Aorta (tissue), 5 donors: ENCODE measurements at places on chromosomes 1 and 21. TPM values are rescaled to one million over a fixed set of nuclear protein-coding genes. Genes with fewer than 3 reads are reported as not detected.

DNA sequence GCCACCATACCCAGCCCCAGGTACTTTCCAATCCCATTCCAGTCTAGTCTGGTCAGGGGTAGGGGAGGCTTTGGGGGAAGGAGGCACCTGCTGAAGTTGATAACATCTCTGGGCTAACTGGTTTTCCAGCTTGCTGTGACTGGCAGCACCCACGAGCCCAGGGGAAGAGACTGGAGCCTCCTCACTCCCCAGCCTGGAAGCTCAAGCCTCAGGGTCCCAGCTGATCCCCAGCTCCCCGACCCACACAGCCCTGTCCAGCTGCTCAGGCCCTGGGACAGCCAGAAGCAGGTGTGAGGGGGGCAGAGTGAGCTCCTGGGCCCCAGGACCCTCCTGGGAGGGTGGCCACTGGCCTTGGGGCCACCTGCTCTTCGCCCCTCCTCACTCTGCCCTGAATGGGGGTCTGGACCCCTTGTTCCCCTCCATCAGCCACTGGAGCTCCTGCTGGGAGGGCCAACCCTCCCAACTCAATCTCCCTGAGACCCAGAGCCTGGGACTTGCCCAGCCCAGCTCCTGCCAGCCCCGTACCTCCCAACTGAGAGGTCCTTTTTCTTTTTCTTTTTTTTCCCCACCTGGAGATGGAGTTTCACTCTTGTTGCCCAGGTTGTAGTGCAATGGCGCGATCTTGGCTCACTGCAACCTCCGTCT is 23.5 kb upstream of the RNU1-4 start:
- no peaks in the 10 kb centered on the region for H3K27me3 ChIP-seq
- H3K27ac ChIP-seq: no peak overlapping the region
- H3K36me3 ChIP-seq: no peaks in the 10 kb centered on the region

C1orf94 gene
- polyA plus RNA-seq: not detected

GRCh38 chr1:108644984-108645383 is 15.9 kb downstream of the HENMT1 start:
- no peaks in the 10 kb centered on the region for H3K4me1 ChIP-seq
- DNase-seq: no peak
- no peak overlapping the region for H3K4me3 ChIP-seq
- H3K27me3 ChIP-seq: no peaks in the 10 kb centered on the region
- no peaks in the 10 kb centered on the region for H3K36me3 ChIP-seq

GRCh38 chr1:53137729-53138128 is 4.7 kb downstream of the SLC1A7 start:
- H3K36me3 ChIP-seq: no peaks in the 10 kb centered on the region
- no peaks in the 10 kb centered on the region for H3K27me3 ChIP-seq
- H3K4me1 ChIP-seq: no peaks in the 10 kb centered on the region
- no peak for DNase-seq
- no peak overlapping the region for H3K27ac ChIP-seq
- no peak overlapping the region for H3K4me3 ChIP-seq

ALG14 gene
- 0.50 TPM for polyA plus RNA-seq

CDA gene
- 16.2 TPM for polyA plus RNA-seq

DNA sequence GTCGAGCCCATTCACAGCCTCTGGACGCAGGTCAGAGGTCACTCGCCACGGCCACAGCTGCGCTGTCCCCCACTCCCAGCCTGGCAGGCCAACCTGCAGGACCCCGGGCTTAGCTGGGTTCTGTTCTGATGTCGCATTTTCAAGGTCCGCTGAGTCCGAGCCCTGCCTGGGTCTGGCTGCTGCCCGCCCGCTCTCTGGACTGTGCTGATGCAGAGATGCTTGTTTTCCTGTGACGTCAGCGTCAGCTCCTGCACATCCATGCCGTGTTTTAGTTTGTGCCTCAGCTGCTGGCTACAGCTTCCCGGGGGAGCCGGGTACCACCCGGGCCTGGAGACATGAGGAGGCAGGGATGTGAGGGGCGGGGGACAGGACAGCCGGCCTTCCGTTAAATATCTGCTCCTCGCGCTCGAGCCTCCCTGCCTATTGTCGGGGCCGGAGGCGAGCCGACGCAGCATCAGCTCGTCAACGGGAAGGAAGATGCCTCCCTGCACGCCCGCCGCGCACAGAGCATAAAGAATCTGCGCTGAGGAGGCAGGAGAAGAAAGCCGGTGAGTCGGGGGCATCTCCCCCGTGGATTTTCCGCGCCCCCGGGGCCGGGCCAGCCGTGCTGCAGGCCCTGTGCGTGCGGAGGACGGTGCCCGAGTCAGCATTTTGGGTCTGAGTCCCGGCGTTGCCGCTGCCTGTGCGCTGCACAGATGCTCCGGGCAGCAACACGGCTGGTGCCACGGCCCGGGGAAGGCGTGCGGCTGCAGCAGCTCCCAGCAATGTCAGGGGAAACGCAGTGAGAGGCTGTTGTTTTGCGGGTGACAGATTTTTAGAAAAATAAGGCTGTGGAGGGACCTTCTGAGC is 23.4 kb downstream of the PRKCZ start:
- no peaks in the 10 kb centered on the region for H3K4me1 ChIP-seq
- no peaks in the 10 kb centered on the region for H3K36me3 ChIP-seq
- peak; percentile 38 for DNase-seq
- H3K4me3 ChIP-seq: no peak overlapping the region

RNU1-3 gene
- polyA plus RNA-seq: not detected

RPE65 gene
- polyA plus RNA-seq: not detected

GRCh38 chr1:2228157-2228594 is at the start of gene SKI:
Gene SKI (plus strand): TSS chr1:2228319. CDS start chr1:2228767, 448 bp downstream.
- no peaks in the 10 kb centered on the region for H3K27me3 ChIP-seq
- DNase-seq: no peak
- peak within 1 kb of the TSS; percentile 93 for H3K4me3 ChIP-seq
- no peaks in the 10 kb centered on the region for H3K4me1 ChIP-seq

DNA sequence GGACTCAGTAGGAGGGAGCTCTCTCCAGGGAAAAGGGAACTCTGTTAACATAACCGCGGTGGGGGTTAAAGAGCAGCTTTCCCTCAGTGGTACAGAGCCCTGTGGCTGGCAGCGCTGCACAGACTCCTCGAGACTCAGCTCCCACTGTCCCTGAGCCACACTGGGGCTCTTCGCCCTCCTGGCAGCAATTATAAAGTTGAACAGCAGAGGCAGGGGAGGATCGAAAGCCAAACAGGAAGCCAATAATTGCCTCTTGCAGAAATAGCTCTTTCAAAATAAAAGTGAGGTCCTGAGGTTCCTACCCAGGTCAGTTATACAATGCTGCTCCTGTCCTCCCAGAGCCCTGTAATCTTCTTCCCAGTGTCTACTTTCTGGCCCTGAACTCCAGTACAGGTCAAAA is 77.0 kb downstream of the FAM78B start:
- DNase-seq: no peak
- H3K27me3 ChIP-seq: no peaks in the 10 kb centered on the region
- H3K4me3 ChIP-seq: no peak overlapping the region
- H3K27ac ChIP-seq: no peak overlapping the region
- H3K36me3 ChIP-seq: no peaks in the 10 kb centered on the region

KRTAP15-1 gene
- polyA plus RNA-seq: not detected

GRCh38 chr1:208242941-208243526 is 1.1 kb downstream of the PLXNA2 start:
- peak; percentile 81 for DNase-seq
- no peaks in the 10 kb centered on the region for H3K36me3 ChIP-seq
- H3K4me1 ChIP-seq: no peaks in the 10 kb centered on the region
- H3K27me3 ChIP-seq: no peaks in the 10 kb centered on the region
- peak overlapping the region; percentile 94 for H3K27ac ChIP-seq

DNA sequence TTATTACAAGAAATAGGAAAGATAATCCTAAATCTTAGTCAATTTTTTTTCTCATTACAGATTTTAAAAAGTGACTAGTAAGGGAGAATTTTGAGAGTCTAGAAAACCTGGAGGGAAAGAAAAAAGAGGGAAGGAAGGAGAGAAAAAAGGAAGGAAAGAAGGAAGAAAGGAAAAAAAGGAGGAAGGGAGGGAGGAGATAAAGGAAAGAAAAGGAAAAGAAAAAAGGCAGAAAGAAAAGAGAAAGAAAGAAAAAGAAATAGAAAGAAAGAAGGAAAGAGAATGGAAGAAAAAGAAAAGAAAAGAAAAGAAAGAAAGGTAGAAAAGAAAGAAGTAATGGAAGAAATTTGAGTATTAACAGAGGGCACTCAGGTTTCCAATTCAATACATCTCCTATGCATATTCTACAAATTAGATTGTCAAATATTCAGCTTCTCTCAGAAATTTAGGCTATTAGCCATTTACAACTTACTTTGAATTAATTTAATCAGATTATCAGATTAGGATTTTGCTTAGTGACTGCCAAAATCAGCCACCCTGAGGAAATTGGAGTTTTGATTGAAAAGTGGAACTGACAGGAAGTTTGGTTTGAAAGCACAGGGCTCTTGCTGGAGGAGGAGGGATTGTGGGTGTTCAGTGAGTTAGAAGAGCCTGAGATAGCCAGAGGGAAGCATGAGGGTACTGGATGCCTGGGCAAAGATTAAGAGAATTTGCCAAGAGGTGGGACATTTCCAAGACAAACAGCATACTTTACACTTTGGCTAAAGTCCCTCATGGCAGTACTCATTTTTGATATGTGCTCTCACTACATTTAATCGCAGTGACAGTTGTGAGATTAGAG is 677.8 kb downstream of the USP25 start:
- H3K36me3 ChIP-seq: no peaks in the 10 kb centered on the region
- H3K4me1 ChIP-seq: no peaks in the 10 kb centered on the region
- no peak overlapping the region for H3K4me3 ChIP-seq
- H3K27me3 ChIP-seq: no peaks in the 10 kb centered on the region

TMCO1 gene
- 65.7 TPM for polyA plus RNA-seq

DNA sequence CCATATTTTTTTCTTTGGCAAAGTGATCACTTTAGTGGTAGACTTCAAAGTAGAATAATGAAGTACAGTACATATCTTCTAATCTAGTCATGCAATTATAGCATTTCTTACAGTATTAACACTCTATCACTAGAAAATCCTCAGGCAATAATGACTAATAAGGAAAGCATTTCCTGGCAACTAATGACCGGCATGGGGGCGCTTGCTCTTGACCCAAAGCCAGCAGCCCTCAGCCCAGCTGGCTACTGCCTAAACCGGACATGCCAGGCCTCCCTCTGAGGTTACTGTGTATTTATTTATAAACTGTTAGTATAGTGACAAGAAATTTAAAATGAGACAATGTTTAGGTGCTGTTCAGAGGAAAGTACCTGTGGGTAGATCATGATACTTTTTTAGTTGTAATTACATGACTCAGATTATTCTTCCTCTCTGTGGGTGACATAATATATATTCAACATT is 633.8 kb downstream of the PTPRC start:
- H3K36me3 ChIP-seq: no peaks in the 10 kb centered on the region
- DNase-seq: peak; percentile 56
- H3K27ac ChIP-seq: no peak overlapping the region
- H3K4me3 ChIP-seq: no peak overlapping the region
- no peaks in the 10 kb centered on the region for H3K27me3 ChIP-seq

CD1B gene
- not detected for polyA plus RNA-seq

GRCh38 chr1:152185544-152186391 is 26.7 kb upstream of the RPTN start:
- no peak overlapping the region for H3K27ac ChIP-seq
- no peak for DNase-seq
- H3K36me3 ChIP-seq: no peaks in the 10 kb centered on the region
- no peaks in the 10 kb centered on the region for H3K27me3 ChIP-seq
- H3K4me3 ChIP-seq: no peak overlapping the region

CATSPERE gene
- polyA plus RNA-seq: 0.63 TPM

SLC2A5 gene
- 0.31 TPM for polyA plus RNA-seq

- H3K4me1 ChIP-seq: no peaks in the 10 kb centered on the region
- no peak overlapping the region for H3K27ac ChIP-seq
- no peak overlapping the region for H3K4me3 ChIP-seq
- no peak for DNase-seq
These were observed 81.4 kb downstream of the TRABD2B start for GRCh38 chr1:47915677-47916353.

GRCh38 chr21:34054259-34054658 is 19.1 kb upstream of the MRPS6 start:
- no peak overlapping the region for H3K27ac ChIP-seq
- no peak overlapping the region for H3K4me3 ChIP-seq
- no peaks in the 10 kb centered on the region for H3K27me3 ChIP-seq
- H3K36me3 ChIP-seq: no peaks in the 10 kb centered on the region
- no peak for DNase-seq

DNA sequence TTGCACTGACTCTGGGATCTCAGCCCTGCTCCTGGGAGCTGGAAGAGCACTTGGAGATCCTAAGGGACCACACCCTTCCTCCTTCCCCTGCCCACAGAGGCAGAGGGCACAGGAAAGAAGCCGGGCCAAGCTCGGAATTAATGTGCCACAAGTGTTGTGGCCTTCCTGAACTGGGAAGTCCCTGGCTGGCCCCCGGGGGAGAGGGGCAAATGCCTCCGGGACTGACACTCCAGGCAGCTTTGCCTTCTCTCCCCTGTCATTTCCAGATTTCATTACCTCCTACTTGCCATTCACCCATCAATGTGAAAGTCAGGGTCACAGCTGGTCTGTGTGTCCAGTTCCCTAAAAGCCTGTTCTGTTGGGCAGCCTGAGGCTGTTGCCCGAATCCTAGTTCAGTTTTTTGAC is 21.7 kb downstream of the SESN2 start:
- no peaks in the 10 kb centered on the region for H3K4me1 ChIP-seq
- H3K36me3 ChIP-seq: peaks cover 9% of the 10 kb centered on the region
- no peak for DNase-seq
- H3K27me3 ChIP-seq: no peaks in the 10 kb centered on the region
- H3K27ac ChIP-seq: no peak overlapping the region

DNA sequence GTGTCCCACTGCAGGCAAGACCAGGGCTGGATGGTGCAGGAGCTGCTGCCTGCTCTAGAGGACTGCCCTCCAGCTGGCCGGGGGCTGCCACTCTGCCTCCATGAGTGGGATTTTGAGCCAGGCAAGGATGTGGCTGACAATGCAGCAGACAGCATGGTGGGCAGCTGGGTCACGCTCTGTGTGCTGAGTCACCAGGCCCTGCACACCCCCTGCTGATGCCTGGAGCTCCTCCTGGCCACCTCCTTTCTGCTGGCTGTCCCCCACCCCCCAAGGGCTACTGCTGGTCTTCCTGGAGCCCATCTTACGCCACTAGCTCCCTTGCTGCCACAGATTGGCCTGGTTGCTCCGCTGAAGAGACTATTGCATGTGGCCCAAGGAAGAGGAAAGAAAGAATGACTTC is 3.9 kb upstream of the ZSCAN20 start:
- DNase-seq: no peak
- H3K4me3 ChIP-seq: no peak overlapping the region
- H3K27ac ChIP-seq: no peak overlapping the region
- H3K27me3 ChIP-seq: no peaks in the 10 kb centered on the region
- no peaks in the 10 kb centered on the region for H3K36me3 ChIP-seq

DNA sequence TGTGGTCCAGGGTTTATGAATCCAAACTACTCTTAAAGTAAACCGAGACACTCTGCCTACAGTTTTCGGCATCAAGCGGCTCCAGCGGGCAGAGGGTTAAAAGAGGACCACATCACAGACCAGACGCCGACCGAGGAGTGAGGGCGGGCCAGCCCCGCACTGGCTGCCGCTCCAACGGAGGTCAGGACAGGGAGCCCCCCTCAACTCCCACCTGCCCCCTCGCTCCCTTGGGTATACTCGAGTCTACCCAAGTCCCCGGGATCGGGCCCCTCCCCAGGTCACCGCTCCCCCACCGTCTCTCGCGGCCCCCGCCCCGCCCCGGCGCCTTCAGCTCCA is 312 bp downstream of the ARNT start:
- peak overlapping the region; percentile 80 for H3K27ac ChIP-seq
- no peaks in the 10 kb centered on the region for H3K36me3 ChIP-seq
- no peaks in the 10 kb centered on the region for H3K4me1 ChIP-seq

GRCh38 chr1:221408117-221408803 is 333.6 kb downstream of the DUSP10 start:
- H3K4me3 ChIP-seq: no peak overlapping the region
- no peaks in the 10 kb centered on the region for H3K36me3 ChIP-seq
- no peaks in the 10 kb centered on the region for H3K4me1 ChIP-seq
- no peak overlapping the region for H3K27ac ChIP-seq
